ENCODE measurements at places on chromosomes 6 and 20.

DNA sequence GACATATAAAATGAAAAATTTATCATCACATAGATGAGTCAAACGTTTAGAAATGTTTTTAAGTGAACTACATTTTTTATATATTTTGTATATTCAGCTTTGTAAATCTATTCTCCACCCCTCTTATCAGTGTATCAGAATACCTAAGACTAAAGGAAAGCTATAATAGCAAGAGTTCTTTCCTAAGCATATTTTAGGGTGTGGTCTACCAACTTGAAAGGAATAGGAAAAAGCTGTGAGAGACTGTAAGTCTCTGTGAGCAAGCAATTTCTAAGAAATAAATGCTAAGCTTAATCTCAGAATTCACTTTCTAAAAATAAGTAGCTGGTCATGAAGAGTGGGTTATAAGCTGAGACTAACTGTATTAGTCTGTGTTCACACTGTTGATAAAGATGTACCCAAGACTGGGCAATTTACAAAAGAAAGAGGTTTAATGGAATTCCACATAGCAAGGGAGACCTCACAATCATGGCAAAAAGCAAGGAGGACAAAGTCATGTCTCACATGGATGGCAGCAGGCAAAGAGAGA, 175.4 kb upstream of the PREP start:
- no peak for DNase-seq

- DNase-seq = no peak
These were observed 123.7 kb upstream of the EXOC2 start for GRCh38 chr6:816510-817084.

DNA sequence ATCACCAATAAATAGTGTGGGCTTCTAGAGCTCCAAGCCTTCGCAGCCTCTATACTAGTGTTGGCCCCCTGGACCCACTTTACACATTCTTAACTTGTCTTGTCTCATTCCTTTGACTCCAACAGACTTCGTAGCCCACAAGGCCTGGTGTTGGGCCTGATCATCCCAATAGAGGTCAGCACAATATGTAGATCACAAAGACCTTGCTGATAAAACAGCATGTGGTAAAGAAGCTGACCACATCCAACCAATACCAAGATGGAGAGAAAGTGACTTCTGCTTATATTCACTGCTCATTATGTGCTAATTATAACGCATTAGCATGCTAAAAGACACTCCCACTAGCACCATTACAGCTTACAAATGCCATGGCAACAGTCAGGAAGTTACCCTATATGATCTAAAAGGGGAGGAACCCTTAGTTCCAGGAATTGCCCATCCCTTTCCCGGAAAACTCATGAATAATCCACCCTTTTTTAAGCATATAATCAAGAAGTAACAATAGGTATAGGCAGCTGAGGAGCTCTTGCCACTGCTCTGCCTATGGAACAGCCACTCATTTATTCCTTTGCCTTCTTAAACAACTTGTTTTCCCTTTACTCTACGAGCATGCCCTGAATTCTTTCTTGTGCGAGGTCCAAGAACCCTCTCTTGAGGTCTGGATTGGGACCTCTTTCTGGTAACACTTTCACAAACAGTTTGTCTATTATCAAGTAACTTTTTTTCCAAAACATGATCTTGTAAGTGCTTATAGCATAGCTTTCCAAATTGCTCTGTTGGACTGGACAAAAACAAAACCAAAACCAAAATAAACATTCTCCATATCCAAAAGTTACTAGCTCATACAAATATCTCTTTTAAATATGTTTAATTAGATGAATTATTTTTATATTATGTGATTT, 54.6 kb upstream of the ECHDC1 start:
- DNase-seq = no peak

- DNase-seq = no peak
These were observed 351.2 kb upstream of the MAP3K7 start for GRCh38 chr6:90938122-90938521.

- no peak for DNase-seq
These were observed 615.3 kb upstream of the BTBD3 start for GRCh38 chr20:11302436-11302835.
